Mammary microvascular endothelial cell (primary cell): ENCODE measurements at places on chromosomes 16 and 17. TPM values are rescaled to one million over a fixed set of nuclear protein-coding genes. Genes with fewer than 3 reads are reported as not detected.

Gene JUP
- 169 and 195 TPM in 2 replicates for total RNA-seq

Gene ACBD4
- 3.3 and 6.5 TPM in 2 replicates for total RNA-seq

Gene MEOX1
- total RNA-seq = 6.4 and 6.5 TPM in 2 replicates

Gene SYCE1L
- total RNA-seq = 4.9 and 5.5 TPM in 2 replicates

Gene RRAD
- total RNA-seq = 2.3 and 2.4 TPM in 2 replicates

Gene FMNL1
- 0.98 and 1.5 TPM in 2 replicates for total RNA-seq

Gene TRIM72
- total RNA-seq = not detected in 2 replicates
